ENCODE measurements at places on chromosomes 2 and 18. TPM values are rescaled to one million over a fixed set of nuclear protein-coding genes. Genes with fewer than 3 reads are reported as not detected.

GRCh38 chr2:181066333-181066732 is 85.9 kb downstream of the UBE2E3 start:
- DNase-seq: no peak

GRCh38 chr2:170039401-170040172 is 138.4 kb upstream of the MYO3B start:
- DNase-seq: no peak

- no peak for DNase-seq
Measured at GRCh38 chr2:205808486-205809121, 126.3 kb downstream of the NRP2 start.

The ADRA2B gene
- 0.36 TPM for total RNA-seq

Data from mucosa of descending colon (tissue), 3 donors.